ENCODE measurements at places on chromosomes 11 and 22. TPM values are rescaled to one million over a fixed set of nuclear protein-coding genes. Genes with fewer than 3 reads are reported as not detected.

The OR8I2 gene
- total RNA-seq = not detected

The PIH1D2 gene
- 0.59 TPM for total RNA-seq

The TNNI2 gene
- total RNA-seq = 0.75 TPM

The RASL10A gene
- total RNA-seq = 0.45 TPM

The CCT8L2 gene
- not detected for total RNA-seq

The NPTXR gene
- total RNA-seq = 0.95 TPM
